ENCODE measurements at places on chromosomes 12 and 14.

DNA sequence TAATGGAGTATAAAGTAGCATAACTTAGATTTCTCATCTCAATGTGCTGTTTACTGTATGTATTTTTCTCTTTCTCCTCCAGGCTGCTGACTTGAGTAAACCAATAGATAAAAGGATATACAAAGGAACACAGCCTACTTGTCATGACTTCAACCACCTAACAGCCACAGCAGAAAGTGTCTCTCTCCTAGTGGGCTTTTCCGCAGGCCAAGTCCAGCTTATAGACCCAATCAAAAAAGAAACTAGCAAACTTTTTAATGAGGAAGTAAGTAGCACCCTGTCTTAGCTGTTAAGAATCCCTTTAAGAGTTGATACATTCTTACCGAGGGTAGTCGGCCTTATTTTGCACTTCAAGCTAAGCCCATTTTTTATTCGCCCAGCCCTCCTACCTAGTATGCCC is 55.2 kb downstream of the WDR20 start:
- no peak for DNase-seq

DNA sequence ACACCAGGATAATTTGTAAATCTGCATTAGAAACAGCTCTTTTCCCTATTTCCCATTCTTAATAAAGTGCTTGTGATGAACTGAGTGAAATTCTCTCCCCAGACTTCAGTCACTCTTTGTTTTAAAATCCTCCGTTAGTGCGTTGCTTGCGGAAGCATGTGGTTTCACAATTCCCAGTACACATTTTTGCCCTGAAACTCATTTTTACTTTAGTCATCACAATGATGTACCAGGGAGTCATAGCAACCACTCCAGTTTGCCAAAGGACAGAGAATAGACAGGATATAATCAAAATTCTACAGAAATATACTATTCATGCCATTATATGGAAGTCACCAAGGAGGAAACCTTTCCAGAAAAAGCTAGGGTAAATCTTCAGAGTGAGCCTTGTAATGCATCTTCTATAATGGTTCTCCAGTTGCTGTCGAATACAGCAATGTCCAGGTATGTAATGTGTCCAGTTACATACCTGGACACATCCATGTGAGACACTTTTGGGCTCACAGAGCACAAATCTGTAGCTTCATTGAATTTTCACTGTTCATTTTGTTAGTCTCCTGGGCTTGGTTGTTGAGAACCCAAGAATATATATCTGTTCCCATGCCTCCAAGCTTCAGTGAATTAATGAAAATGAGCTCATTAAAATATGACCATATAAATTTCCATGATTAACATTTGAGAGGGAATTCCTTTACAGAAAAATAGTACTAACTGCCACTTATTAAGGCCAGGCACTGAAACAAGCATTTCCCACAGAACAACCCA is 57.8 kb downstream of the GPR135 start:
- peak; percentile 58 for DNase-seq

- no peak for DNase-seq
Observed at GRCh38 chr12:106248846-106249371, 1.1 kb upstream of the CKAP4 start.

DNA sequence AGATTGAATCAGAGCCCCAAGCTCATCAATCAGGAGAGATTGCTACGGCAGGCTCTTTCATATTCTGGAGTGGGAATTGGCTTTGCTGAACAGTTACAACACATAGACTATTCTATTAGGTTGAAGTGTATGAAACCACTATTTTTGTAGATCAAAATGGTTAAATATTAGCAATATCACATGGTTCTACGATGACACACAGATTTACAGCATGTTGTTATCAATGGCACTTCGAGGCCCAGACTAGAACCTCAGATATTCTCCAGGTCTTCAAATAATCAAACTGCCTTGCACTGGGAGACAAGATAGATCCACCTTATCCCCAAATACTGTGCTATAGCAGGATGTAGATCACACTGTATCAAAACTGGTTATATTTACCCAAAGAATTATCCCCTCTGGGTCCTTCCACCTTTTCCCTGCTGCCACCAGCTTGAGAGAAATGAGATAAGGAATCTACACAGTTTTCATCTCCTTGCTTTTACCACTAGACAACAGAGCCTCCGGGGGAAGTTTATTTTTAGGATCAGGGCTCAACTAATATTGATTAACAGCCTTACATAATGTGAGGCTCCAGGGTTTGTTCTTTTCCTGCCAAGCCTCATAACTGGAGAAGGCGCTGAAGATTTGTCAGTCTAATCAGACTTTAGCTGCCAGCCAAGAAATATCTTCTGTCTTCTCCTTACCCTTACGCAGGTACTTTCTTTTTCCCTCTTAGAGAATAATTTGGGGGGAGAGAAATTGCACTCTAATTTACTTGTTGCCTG is 507.1 kb downstream of the DIO2 start:
- no peak for DNase-seq

- no peak for DNase-seq
Observed at GRCh38 chr14:56857216-56857615, 46.9 kb upstream of the OTX2 start.

GRCh38 chr12:115023279-115024265 is 339.6 kb upstream of the TBX3 start:
- DNase-seq, result peak; percentile 48

DNA sequence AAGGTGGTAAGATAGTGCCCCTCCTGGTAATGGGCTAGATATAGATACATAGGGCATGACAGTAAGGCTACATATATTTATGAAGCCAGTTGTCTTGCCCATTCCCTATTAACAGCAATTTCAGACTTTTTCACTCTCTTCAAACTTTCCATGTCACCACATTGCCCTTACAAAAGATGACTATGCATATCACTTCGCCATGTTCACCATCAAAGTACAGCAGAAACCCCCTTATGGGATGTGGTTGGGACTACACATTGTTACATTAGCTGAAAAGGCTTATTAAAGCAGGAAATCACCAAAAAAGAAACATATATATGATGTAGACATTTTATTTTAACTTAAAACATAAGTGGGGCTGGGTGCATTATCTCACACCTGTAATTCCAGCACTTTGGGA is 9.8 kb upstream of the SMCO2 start:
- no peak for DNase-seq

GRCh38 chr12:7293670-7294069 is 10.2 kb upstream of the ACSM4 start:
- DNase-seq, result no peak

- no peak for DNase-seq
Observed at GRCh38 chr14:68470361-68470760, 322.5 kb downstream of the ZFP36L1 start.

- no peak for DNase-seq
Observed at GRCh38 chr12:1176191-1176590, 185.2 kb downstream of the ERC1 start.

DNA sequence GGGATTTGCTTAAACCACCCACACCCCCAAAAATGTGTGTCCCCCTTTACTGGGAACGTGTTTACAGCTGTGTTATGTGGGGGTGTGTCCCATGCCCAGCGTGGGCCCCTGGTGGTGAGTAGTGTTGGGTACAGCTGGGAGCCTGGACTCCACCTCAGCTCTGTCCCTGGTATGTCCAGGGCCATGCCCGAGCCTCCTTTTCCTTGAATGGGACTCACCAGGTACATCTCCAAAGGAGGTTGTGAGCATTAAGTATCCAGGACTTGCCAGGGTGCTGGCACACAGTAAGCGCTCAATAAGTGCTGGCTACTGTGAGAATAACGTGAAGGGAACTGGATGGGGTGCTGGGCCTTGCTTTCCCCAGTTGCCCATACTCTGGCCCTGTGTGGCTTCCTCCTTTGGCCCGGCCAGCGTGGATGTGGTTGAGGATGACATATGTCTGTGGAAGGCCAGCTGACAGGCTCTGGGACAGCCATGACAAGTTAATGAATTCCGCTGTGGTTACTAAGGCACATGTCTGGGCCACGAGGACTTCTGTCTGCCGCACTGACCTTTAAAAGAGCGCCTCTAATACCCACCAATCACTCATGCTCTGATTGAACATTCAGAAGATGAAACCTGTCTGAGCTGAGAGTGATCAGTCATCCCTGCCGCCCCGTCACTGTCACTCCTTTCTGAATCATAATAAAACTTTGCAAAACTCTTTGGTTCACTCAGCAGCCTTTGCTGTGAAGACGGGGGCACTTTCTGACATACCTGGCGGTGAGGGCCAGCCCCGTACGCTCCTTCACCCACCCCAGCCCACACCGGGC is 74.7 kb downstream of the DIO3 start:
- DNase-seq, result peak; percentile 82

GRCh38 chr12:122021822-122022392 is at the start of gene BCL7A:
BCL7A (plus strand) TSS chr12:122021884; CDS start chr12:122022092, 208 bp downstream.
- DNase-seq, result peak; percentile 84

GRCh38 chr14:71525663-71526221 is 406.5 kb upstream of the RGS6 start:
- no peak for DNase-seq

DNA sequence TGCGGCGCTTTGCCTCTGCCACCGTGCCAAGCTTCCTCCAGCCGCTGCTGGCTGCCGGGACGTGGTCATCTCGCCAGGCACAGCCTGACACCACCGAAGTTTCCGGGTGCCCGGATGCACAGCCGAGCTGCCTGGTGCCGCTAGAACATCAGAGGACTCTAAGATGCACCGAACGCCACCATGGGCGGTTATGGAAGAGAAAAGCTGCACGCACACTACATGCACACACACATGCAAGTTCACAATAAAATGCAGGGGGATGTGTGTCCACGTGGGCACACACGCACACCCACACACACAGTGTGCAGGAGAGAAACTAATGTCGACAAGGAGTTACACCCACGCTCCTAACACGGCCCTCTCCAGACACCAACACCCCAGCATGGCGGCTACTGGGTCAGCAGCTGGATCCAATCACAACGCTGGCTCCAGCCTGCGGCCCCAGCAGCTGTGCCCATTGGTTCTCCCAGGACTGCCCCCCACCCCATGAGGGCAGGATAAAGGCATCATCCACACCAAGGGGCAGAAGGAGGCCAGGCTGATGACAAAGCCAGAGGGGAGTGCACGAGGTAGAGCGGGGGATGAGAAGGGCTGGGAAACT is 82.7 kb downstream of the BCL11B start:
- no peak for DNase-seq

- peak; percentile 77 for DNase-seq
Observed at GRCh38 chr14:69850086-69850735, 29.0 kb upstream of the SMOC1 start.

DNA sequence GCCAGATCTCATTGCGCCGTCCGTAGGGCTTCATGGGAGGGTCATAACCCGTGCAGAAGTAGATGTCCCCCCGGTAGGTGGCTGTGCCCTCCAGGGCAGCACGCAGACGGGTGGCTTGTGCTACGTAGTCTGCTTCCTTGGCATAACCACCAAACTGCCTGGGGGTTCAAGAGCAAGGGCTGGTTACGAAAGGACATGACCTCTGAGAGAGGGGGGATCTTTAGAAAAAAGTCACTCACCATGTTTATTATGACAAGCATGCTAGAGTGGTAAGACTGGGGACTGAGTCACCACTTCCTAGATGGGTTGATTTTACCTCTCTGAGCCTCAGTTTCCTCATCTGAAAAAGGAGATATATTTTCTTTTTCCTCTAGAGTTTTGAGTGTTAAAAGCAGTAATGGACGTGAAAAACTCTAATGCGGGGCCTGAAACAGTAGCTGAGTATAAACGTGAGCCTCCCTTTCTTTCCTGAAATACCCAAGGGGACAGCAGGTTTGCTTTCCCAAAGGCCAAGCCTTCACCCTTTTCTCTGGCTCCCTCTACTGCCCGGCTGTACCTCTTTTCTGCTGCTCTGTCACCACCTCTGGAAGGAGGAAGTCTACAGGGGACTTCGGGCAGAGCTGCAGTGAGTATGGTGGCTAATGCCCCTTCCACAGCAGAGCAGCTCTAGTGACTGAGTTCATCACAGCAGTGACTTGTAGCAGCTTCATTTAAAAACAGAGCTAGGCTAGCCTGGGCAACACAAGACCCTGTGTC is 23.5 kb upstream of the GPRC5D start:
- peak; percentile 30 for DNase-seq

DNA sequence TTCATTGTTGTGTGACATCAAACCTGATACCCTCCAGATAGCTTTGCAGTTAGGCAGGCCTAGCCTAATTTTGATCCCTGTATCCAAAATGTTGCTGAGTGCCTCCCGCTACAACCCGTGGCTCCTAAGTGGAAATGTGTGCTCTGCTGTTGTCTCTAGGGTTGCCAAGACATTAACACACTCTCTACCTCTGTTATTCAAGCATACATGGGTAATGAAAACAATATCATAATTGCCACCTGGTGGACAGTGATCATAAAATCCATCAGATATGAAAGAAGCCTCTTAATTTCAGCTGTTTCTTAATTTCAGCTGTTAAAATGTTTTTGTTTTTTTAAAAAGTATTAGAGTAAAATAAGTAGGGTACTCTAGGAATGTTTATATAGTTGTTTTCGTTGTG is 93.5 kb downstream of the PLEKHA5 start:
- DNase-seq, result no peak

GRCh38 chr14:93032421-93032936 is 83.2 kb downstream of the ITPK1 start:
- DNase-seq, result peak; percentile 78

DNA sequence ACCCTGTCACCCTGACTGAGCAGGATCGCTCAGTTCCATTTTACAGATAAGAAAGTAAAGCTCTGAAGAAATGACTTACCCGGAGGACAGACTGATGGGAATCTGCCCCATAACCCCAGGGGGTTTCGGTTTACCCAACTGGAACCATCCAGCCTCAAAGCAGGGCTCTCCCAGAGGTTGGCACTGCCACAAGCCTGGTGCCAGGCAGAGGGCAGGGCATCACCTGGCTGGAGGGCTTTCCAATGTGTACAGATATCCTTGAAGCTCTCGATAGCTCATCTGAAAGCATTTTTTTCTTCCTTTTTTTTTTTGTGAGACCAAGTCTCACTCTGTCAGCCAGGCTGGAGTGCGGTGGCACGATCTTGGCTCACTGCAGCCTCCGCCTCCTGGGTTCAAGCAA is 33.2 kb downstream of the STON2 start:
- DNase-seq, result no peak

GRCh38 chr12:67446716-67447115 is 177.6 kb downstream of the CAND1 start:
- DNase-seq, result no peak

DNA sequence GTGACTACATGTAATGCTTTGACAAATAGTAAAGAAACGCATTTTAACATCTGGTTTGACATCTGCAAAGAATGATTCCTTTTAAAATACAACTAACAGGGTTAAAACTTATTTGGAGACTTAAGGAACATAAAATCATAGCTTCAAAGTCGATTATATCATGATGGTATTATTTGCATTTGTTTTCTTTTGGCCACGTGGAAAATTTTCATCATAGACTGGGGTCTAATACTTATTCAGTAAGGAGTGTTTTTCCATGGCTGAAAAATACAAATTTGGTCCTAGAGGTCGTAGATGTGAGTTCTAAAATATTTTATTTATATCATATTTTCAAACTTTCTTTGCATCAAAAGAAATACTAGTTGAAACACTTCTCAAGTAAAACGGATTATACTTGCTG is 31.5 kb upstream of the LMNTD1 start:
- no peak for DNase-seq

DNA sequence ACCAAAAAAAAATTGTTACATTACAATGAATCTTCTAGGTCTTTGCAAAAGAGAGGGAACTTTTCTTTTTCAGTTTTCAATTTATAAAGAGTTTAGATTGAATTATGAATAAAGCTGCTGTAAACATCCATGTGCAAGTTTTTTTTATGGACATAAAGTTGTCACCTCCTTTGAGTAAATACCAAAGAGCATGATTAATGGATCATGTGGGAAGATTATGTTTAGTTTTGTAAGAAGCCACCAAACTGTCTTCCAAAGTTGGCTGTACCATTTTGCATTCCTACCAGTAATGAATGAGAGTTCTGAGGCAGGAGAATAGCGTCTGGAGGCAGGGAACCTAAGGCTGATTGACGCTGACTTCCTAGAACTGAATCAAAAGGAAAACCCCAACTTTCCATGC is 30.2 kb downstream of the LEMD3 start:
- DNase-seq, result no peak

GRCh38 chr12:107459641-107460040 is 226.0 kb upstream of the PWP1 start:
- no peak for DNase-seq

All from myocyte (in vitro differentiated cells).